ENCODE measurements at places on chromosomes 3 and 15.

DNA sequence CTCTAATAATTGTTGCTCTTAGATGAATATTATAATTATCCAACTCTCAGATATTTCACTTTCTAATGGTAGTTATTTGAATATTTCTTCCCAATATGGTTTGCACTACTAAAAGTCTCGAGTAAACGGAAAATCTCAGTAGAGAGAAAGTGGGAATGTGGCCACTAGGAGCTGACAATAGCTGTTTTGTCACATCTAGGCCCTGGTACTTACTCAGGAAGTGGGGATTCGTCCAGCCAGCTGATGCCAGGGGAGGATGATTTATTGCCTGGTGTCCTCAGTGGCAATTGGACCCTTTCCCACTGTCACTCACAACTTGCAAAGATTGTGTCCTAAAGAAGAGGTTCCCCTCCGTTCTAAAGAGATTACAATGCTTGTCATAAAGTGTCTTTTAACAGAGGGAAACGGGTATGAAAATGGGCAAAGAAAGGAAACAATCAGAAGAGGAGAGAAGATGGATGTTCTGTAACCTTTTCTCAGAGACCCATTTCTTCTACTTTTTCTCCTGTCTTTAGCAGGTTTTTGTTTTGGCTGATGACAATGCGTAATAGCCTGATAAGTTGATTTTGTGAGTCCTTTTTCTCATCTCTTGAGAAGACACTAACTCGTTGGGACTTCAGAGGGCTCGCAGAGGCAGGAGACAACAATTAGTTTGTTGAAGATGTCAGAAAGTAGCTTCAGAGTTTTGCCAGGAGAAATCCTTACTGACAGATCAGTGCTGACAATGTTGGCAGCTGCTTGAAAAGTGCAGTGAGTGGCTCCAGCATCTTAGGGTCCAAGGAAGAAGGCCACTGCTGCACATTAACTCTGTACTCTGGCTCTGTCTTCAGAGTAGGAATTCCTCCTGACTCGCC lies 320.6 kb downstream of the MECOM start:
- DNase-seq: no peak

DNA sequence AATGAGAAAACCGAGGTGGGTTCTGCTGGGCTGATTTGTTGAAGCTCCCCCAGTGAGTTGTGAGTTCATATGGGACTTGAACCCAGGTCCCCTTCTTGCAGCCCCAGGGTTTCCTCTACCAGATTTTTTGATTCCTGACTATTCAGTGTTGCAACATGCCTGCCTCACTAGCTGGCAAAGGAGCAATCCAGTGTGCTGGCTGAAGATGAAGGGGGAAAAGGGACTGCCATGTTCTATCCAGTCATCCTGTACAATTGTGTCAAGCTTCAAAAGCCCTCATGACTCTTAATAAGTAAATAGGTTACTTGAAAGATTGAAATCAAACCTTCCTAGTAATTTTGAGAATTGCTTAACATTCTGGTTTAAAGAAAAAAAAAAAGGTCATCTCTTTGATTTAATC lies 211.5 kb upstream of the TP63 start:
- no peak for DNase-seq

GRCh38 chr15:25939122-25939521 lies 76.0 kb upstream of the ATP10A start:
- no peak for DNase-seq

- DNase-seq: no peak
Observed at GRCh38 chr3:130576375-130577266, 59.6 kb downstream of the COL6A6 start.

DNA sequence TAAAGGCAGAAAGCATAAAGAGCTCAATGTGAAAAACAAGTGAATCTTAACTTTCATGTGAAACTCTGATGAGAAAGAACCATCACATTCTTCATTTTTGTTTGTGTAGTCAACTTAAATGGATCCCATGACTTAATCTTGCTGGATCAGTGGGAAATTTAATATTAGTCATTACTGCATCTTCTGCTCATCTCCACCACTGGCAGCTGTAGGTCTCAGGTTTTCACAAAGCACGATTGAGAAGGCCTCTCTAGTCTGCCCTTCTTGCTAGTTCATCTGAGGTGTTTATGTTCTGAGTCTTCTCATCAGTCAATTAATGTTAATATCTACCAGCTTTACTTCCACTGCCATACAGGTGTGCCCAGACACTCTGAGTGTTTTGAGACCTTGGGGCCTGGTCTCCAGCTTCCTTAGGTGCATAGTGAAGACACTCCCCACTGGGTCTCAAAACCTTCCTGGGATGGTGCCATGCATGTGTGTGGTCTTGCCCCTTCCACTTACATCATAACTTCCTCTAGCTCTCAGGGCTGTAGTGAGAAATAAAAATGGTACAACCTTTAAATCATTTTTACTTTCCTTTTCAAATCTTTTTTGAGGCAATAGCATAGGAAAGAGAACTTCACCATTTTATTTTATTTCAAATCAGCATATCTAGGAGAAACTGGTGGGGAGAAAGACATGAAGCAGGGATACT lies 421.6 kb upstream of the CBLB start:
- no peak for DNase-seq

DNA sequence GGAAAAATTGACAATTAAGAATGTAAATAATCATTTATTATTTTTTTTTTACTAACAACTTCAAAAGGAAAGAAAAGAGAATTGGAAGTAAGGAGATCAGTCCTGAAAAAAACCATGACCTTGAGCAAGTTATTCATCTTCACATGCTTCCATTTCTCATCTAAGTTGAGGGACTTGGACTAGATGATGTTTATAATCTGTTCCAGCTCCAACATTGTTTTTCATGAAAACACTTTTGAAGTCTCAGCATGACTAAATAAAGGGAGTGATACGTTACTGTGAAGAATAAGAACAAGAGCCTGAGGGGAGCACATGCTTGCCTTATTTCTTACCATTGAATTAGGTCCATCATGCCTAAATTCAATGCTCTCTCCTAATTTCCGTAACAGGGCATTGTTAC lies 95.7 kb downstream of the STRIT1 start:
- DNase-seq: no peak

GRCh38 chr15:49706805-49707204 lies 86.0 kb downstream of the DTWD1 start:
- DNase-seq: no peak

DNA sequence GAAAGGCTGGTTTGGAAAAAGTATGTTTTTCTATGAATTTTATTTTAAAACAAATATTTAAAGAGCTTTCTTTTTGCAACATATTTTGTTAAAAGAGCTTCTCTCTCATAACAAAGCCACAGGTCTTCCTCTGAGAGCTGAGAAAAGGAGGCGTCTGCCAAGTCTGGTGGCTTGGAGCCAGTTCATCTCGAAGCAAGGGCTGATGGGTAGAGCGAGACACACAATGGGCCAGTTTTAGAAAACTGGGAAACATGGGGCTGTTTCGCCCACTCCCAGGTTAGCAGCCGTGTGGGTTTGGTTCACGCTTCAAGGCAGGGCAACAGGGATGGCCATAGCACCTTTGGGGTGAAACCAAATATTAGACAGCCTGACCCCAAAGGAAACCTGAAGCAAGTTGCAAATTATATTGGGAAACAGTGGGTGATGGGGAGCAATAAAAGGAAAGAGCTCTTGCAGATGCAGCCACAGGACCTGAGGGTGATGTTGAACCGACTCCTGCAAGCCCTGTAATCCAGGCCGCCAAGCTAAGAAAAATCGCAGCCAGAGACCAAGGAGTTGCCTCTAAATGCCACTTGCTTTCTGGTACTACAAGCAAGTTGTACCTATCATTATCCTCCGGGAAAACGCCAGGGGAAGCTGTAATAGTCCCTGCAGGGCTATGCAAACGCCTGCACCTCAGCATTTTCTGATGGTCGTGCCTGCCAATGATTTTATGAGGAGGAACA lies 88.4 kb upstream of the GALNT15 start:
- no peak for DNase-seq

GRCh38 chr3:151169262-151169947 lies 33.6 kb downstream of the GPR171 start:
- DNase-seq: no peak

DNA sequence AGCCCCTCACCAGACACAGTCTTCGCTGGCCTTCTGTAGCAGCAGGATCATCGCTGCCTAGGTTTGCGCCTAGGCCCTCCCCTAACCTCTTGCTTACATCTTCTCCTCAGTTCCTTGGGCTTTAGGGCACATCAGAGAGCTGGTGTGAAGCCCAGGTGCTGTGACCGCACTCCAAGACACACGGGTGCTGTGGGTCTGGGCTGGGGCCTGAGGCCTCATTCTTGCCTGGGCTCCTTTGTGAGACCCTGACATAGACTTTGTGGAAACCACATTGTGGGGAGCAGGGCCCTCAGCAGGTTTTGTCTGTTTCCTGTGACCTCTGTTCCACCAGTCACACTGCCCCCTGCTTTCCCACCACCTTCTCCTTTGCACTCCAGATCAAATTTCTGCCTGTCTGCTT lies 8.0 kb downstream of the AMIGO3 start:
- no peak for DNase-seq

DNA sequence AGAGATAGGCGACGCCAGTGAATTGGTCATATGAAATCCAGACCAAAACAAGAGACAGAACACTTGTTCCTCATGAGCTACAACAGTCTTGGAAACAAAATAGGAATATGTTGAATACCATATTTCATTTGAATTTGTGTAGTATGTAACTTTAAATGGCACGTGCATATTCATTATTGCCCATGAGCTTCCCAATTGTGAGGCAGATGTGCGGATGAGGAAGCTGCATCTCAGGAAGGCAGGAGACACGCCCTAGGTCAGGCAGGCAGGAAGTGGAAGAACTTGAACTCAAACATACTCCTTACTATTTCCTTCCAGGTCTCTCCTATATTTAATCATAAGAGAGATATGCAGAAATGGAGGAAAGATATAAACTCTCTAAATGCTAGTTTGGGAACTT lies 106.8 kb upstream of the SLC2A2 start:
- DNase-seq: no peak

GRCh38 chr3:72949016-72949415 lies 47.6 kb upstream of the PPP4R2 start:
- DNase-seq: no peak

- peak; percentile 64 for DNase-seq
Observed at GRCh38 chr3:16496008-16496407, 17.5 kb downstream of the RFTN1 start.

GRCh38 chr3:139202226-139202958 lies 141.4 kb upstream of the MRPS22 start:
- no peak for DNase-seq

DNA sequence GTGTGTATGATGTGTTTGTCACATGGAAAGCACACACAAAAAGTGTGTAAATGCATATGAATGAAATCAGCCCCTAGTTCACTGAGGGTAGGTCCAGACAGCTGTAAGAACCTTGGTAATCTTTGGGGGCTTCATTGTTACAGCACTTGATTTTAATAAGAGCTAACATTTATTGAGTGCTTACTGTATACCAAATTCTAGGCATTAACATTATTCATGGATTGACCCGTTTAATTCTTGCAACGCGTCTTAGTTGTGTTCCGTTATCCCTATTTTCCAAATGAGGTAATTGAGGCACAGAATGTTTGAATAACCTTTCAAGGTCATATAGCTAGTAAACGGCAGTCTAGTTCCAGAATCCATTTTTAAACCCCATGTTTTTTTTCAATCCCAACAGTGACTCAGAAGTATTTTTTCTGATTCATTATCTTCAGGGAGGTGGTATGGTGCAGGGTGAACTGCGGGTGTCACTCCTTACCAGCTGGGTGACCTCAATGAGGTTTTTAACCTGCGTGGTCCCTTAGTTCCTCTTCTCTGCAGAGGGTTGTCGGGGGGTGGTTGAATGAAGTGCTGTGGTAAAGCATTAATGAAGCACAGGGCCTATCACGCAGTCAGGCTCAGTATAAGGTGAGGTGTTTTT lies 14.2 kb downstream of the RAB8B start:
- peak; percentile 67 for DNase-seq

- DNase-seq: no peak
Observed at GRCh38 chr3:127674790-127675189, 2.0 kb downstream of the ABTB1 start.

- DNase-seq: no peak
Observed at GRCh38 chr3:50724831-50725230, 50.1 kb downstream of the DOCK3 start.

GRCh38 chr15:60627298-60627943 lies 148.5 kb upstream of the ICE2 start:
- DNase-seq: no peak

DNA sequence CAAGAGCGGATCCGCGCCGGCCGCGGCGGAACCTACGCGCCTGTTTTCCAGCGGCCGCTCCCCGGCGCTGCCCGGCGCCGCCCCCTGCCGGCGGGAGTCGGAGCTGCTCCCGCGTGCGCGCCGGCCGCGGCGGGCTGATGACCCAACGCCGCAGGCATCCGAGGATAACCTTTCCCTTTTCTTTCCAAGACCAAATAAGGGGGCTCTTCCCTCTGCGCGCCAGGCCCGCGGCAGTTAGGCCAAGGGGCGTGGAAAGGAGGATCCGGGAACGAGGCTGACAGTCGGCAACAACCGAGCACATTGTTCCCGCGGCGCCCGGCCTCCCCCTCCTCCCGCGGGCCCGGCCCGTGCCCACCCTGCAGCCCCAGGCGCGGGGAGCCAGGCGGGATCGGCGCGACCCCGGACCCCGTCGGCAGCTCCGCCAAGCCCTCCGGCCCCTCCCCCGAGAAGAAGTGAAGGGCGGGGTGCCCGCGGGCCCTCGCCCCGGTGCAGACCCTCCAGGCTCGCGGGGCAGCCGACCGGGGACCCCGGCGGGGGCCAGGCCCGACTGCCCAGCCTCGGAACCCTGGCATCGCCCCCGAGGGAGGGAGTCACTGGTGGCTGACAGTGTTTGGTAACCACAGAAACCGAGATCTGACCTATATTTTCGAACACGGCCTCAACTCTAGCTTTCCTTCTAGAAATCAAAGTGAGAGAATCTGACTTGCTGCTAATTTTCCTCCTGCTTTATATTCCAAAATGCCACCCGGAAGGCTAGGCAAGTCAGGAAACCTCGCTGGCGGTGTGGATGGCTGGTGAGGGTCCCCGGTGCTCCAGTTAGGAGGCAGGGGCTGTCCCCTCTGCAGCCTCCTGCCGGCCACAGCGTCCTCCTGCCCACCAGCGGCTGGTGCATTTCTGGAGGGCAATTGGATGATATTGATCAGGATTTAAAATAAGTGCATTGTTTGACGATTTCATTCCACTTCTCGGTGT lies 45.6 kb upstream of the SYNM start:
- peak; percentile 59 for DNase-seq

DNA sequence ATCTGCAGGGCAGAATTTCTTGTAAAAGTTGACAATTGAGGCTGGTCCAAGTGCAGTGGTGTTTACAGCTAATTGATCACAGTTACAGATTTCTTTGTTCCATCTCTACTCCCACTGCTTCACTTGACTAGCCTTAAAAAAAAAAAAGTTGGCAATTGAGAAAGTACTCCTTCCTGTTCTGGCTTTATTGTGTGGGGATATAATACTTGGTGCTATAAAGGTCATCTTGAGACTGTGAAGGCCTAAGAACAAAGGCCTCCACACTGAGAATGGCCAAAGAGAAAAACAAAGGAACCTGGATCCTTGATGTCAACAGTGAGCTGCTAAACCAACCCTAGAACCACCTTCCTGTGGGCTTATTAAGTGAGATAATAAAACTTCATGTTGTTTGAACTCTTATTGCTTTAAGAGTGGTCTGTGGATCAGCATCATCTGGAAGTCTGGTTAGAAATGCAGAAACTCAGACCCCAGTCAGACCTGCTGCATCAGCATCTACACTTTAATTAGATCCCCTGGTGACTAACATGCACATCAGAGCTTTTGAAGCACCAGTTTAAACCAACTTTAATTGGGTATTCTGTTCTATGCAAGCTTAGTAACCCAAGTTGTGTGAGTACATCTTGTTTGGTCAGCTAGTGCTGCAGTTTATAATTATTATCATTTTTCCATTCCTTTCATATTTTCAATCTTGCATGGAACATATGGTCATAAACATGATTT lies 55.2 kb downstream of the TMOD3 start:
- no peak for DNase-seq
